GM12878 (cell line): ENCODE measurements at places on chromosomes 1 and 21. TPM values are rescaled to one million over a fixed set of nuclear protein-coding genes. Genes with fewer than 3 reads are reported as not detected.

- H3K36me3 ChIP-seq = no peaks in the 10 kb centered on the region
- no peak overlapping the region for H3K4me3 ChIP-seq
- H3K4me1 ChIP-seq = no peaks in the 10 kb centered on the region
- no peaks in the 10 kb centered on the region for H3K27me3 ChIP-seq
- no peak overlapping the region for H3K27ac ChIP-seq
These were observed 37.7 kb downstream of the SH3BGR start for GRCh38 chr21:39489380-39489924.

GRCh38 chr1:22142315-22143064 is 407 bp downstream of the WNT4 start:
- H3K4me3 ChIP-seq = no peak overlapping the region
- no peaks in the 10 kb centered on the region for H3K36me3 ChIP-seq
- no peaks in the 10 kb centered on the region for H3K4me1 ChIP-seq
- H3K27me3 ChIP-seq = peaks cover 18% of the 10 kb centered on the region
- DNase-seq = no peak

PDC gene
- total RNA-seq = not detected in 2 replicates

DYNLT5 gene
- total RNA-seq = not detected in 2 replicates

DNAJC28 gene
- total RNA-seq = 0.26 and 0.58 TPM in 2 replicates

DNA sequence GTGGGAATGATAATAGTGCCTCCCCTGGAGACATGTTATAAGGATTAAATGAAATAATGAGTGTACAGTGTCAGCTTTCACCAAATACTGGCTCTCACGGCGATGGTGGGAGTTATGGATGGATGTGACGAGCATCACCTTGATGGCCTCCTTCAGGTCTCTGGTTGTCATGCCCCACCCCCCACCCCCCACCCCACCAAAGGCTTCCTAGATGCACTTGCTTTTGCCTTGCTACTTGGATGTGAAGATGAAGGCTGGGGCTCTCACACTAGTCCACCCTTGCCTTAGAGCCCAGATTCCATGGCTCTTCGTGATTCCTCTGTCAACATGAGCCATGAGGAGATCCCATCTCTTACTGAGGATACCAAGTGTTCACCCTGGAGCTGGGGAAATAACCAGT is 412.3 kb downstream of the NPHP4 start:
- no peak for DNase-seq
- no peak overlapping the region for H3K4me3 ChIP-seq
- no peaks in the 10 kb centered on the region for H3K36me3 ChIP-seq
- H3K27ac ChIP-seq = no peak overlapping the region
- H3K4me1 ChIP-seq = no peaks in the 10 kb centered on the region

GRCh38 chr1:109105881-109106280 is 8.0 kb upstream of the ELAPOR1 start:
- 0 out of 2 replicates have a peak, but pooled peaks cover 3% of the 10 kb centered on the region for H3K4me1 ChIP-seq
- H3K36me3 ChIP-seq = no peaks in the 10 kb centered on the region
- no peak overlapping the region for H3K27ac ChIP-seq
- DNase-seq = no peak

DNA sequence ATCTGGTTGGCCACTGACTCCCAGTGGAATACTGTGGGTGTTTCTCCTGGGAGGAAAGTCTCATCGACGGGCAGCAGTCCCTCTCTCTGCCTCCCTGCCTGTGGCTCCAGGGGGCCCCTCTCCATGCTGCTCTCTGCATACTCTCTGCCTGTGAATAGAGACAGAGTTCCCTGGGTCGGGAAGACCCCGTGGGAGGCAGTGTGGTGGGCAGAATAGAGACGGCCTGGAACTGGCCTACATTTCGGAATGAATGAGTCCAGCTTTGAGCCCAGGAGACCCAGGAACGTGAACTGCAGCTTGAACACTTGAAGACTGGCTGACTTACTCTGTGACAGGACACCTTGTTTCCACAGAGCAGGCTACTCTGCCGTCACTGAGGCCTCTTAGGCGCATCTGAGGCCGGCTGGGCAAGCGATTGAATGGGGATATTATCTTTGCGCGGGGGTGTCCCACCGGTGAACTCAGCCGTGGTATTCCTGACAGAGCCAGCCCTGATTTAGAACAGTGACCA is 64.0 kb downstream of the KIF21B start:
- no peaks in the 10 kb centered on the region for H3K36me3 ChIP-seq
- H3K27me3 ChIP-seq = no peaks in the 10 kb centered on the region
- H3K27ac ChIP-seq = no peak overlapping the region
- H3K4me3 ChIP-seq = no peak overlapping the region
- H3K4me1 ChIP-seq = no peaks in the 10 kb centered on the region
- DNase-seq = no peak

CELF3 gene
- total RNA-seq = not detected in 2 replicates
